Bronchus fibroblast of lung (primary cell): ENCODE measurements at places on chromosomes 4 and X. TPM values are rescaled to one million over a fixed set of nuclear protein-coding genes. Genes with fewer than 3 reads are reported as not detected.

Gene UGT2A1
- total RNA-seq: not detected in 2 replicates

Gene OTUD6A
- total RNA-seq: not detected in 2 replicates

Gene HSFX2
- 0.50 TPM in 1 of 2 replicates, not detected in the other for total RNA-seq

Gene RNF175
- total RNA-seq: 1.3 and 4.6 TPM in 2 replicates

Gene DRD5
- not detected in 2 replicates for total RNA-seq

Gene FAM9B
- not detected in 2 replicates for total RNA-seq

Gene ARHGAP4
- 2.2 and 3.7 TPM in 2 replicates for total RNA-seq

Gene PITX2
- 0.30 and 0.67 TPM in 2 replicates for total RNA-seq

Gene IL15
- total RNA-seq: 2.0 and 2.7 TPM in 2 replicates

Gene COL4A5
- 14.6 and 19.5 TPM in 2 replicates for total RNA-seq

Gene NSUN7
- 0.67 and 0.74 TPM in 2 replicates for total RNA-seq

Gene CDS1
- total RNA-seq: under 0.01 and 0.34 TPM in 2 replicates

Gene LAMP2
- total RNA-seq: 82.8 and 88.3 TPM in 2 replicates

Gene CT45A9
- total RNA-seq: not detected in 2 replicates

Gene MAGEA2B
- total RNA-seq: not detected in 2 replicates

Gene MAGEA2
- not detected in 2 replicates for total RNA-seq

Gene NSD2
- 72.1 and 76.8 TPM in 2 replicates for total RNA-seq

Gene STATH
- not detected in 2 replicates for total RNA-seq

Gene DDX60
- 5.2 and 5.4 TPM in 2 replicates for total RNA-seq

Gene CYSLTR1
- total RNA-seq: not detected in 2 replicates

Gene GRSF1
- 51.6 and 67.2 TPM in 2 replicates for total RNA-seq

Gene FATE1
- not detected in 2 replicates for total RNA-seq

Gene MAGEA10
- not detected in 2 replicates for total RNA-seq

Gene NAT8L
- under 0.01 TPM in 1 of 2 replicates, not detected in the other for total RNA-seq

Gene EPGN
- total RNA-seq: not detected in 2 replicates

Gene MUC7
- total RNA-seq: not detected in 2 replicates

Gene MTM1
- total RNA-seq: 3.7 and 4.2 TPM in 2 replicates

Gene MAGEB10
- total RNA-seq: not detected in 2 replicates

Gene FOXR2
- total RNA-seq: not detected in 2 replicates

Gene RNF212
- total RNA-seq: 0.30 and 0.34 TPM in 2 replicates

Gene MND1
- total RNA-seq: 8.5 and 15.0 TPM in 2 replicates

Gene TEC
- 0.50 and 0.59 TPM in 2 replicates for total RNA-seq

Gene CTAG1B
- not detected in 2 replicates for total RNA-seq

Gene CRMP1
- total RNA-seq: 2.1 and 2.5 TPM in 2 replicates

Gene HHIP
- total RNA-seq: 3.0 and 3.9 TPM in 2 replicates

Gene TCEAL1
- total RNA-seq: 10.3 and 20.0 TPM in 2 replicates

Gene GCNA
- 0.17 and 0.59 TPM in 2 replicates for total RNA-seq

Gene MGAT4D
- not detected in 2 replicates for total RNA-seq

Gene DGKK
- not detected in 2 replicates for total RNA-seq

Gene NDST3
- total RNA-seq: under 0.01 TPM in 1 of 2 replicates, not detected in the other

Gene BEX2
- total RNA-seq: 0.34 and 0.89 TPM in 2 replicates

Gene SAGE1
- total RNA-seq: not detected in 2 replicates

Gene RHOXF2
- total RNA-seq: not detected in 2 replicates

Gene MAP7D2
- 0.15 and 1.7 TPM in 2 replicates for total RNA-seq

Gene SERTM2
- not detected in 2 replicates for total RNA-seq

Gene ATOH1
- total RNA-seq: not detected in 2 replicates

Gene GAGE1
- total RNA-seq: not detected in 2 replicates

Gene TCP11X1
- not detected in 2 replicates for total RNA-seq

Gene MAGEC1
- total RNA-seq: not detected in 2 replicates

Gene PRSS12
- total RNA-seq: 29.4 and 30.3 TPM in 2 replicates

Gene SYTL4
- total RNA-seq: 3.5 and 3.6 TPM in 2 replicates

Gene FGB
- not detected in 2 replicates for total RNA-seq

Gene ZFP92
- total RNA-seq: 0.15 and 0.17 TPM in 2 replicates
